Stimulated activated CD4-positive, alpha-beta T cell treated with anti-CD3 and anti-CD28 coated beads, Interleukin-4, amount 100 ng/mL, for 1 hour (primary cell): ENCODE measurements at places on chromosomes 16 and 17.

DNA sequence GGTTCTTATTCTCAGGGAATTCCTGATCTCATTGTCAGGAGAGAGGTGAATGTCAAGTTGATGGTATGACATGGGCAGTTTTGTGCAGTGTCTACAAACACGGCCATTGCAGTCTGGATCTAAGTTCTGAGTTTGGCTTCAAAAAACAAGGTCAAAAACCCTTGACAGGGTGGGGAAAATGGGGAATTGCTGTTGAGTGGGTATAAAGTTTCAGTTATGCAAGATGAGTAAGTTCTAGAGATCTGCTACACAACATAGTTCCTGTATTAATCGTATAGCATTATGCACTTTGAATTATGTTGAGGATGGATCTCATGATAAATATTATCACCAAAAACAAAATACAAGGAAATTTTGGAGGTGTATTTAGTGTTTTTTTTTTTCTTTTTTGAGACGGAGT lies 36.6 kb upstream of the CARMIL2 start:
- DNase-seq = no peak

GRCh38 chr17:38417210-38417951 lies 10.9 kb upstream of the ARHGAP23 start:
- DNase-seq = no peak

DNA sequence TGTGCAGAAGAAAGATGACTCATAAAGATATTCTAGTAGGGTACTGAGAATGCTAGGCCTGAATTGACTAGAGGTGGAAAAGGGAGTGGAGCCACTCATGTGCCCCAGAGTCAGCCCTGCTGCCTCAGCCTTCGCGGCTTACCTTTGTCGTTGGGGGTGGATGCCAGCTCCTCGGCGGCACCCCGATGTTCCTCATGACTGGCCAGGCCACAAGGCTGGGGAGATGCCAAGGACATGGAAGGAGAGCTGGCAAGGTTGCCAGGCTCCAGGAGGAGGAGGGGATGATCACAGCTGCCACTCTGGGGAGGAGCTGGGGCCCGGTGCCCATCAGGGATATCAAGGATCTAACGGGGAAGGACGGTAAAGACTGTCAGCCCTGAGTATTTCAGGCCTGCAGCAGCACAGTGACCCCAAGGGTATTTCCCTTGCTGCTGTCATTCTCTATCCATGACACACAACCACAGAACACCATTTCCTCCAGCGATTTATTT lies 9.7 kb upstream of the SLC35B1 start:
- peak; percentile 27 for DNase-seq

GRCh38 chr16:46569231-46569735 lies 51.9 kb downstream of the SHCBP1 start:
- no peak for DNase-seq

- DNase-seq = no peak
These were observed 23.2 kb downstream of the MXRA7 start for GRCh38 chr17:76687298-76688164.

GRCh38 chr16:15785386-15786059 lies 71.3 kb downstream of the MYH11 start:
- no peak for DNase-seq

DNA sequence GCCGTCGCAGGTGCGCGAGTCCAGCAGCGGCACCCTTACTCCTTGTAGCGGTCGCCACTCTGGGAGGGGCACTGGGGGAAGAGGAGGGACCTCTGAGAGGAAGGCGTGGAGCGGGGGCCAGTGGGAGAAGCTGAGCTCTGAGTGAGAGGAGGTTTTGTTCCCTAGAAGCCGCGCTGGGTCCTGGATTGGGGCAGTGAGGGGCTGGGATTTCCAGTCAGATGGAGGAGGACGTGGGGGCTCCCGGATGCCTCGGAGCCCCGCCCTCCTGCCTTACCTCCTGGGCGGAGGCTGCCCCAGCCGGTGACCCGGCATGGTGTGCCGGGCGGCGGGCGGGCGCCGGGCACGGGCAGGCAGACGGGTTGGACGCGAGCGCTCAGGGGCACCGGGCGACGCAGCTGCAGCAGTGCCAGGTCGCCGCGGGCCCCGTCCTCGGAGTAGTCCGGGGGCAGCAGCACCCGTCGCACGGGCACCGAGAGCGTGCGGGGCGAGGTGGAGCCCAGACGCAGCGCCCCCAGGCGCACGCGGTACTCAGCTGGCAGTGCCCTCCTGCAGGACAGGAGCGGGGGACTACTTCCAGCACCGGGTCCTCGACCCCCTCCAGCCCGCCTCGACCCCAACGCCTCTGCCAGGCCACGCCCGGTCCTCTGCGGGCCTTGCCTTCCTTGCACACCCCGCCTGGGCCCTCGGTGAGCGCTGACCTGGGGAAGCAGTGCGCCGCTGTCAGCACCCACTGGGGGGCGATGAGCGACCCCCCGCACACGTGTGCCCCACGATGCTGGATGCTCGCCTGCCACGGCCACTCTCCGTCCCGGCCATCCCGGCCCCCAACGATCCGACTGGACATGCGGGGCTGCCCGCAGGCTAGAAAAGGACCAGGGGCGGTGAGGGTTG lies 2.0 kb downstream of the PRSS33 start:
- DNase-seq = peak; percentile 44

- DNase-seq = no peak
These were observed 11.6 kb upstream of the LYRM9 start for GRCh38 chr17:27904534-27905446.

GRCh38 chr17:57631871-57632270 lies 113.2 kb downstream of the CCDC182 start:
- DNase-seq = no peak

GRCh38 chr17:75065562-75066151 lies 18.6 kb downstream of the KCTD2 start:
- no peak for DNase-seq

DNA sequence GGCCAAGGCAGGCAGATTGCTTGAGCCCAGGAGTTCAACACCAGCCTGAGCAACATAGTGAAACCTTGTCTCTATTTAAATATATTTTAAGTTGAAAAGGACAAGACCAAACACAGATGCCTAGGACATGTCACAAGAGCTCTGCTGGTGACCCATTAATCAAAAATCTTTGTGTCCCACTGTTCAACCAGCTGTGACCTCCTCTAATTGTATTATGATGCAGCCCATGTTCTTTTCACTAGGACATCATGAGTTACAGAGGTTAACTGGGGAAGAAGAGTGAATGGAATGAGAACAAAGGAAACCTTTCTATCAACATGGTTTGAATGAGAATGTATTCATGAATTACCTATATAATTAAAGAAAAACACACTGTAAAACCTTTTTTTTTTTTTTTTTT lies 7.0 kb downstream of the EFTUD2 start:
- DNase-seq = no peak

DNA sequence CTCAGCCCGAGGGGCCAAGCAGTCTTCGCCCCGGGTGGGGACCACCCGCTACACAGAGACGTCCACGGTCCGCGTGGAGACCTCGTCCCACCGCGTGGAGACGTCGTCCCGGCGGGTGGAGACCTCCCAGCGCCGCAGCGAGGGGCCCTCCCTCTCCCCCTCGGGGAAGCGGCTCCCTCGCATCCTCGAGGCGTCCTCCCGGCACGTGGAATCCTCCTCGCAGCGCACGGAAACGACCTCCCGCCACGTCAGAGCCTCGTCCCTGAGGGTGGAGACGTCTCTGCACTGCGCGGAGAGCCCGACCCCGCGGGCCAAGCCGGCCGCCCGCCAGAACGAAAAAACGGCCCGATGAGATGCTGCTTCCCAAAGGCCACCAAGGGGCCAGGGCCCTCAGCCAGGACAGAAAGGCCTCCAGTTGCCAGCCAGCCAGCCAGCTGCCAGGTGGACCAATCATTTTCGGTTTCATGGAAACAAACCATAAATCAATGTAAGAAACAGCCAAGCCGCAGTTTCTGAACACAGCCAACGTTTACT lies 424 bp downstream of the C17orf100 start:
- peak; percentile 41 for DNase-seq

- DNase-seq = no peak
These were observed 651.4 kb upstream of the GOT2 start for GRCh38 chr16:59385491-59385890.

DNA sequence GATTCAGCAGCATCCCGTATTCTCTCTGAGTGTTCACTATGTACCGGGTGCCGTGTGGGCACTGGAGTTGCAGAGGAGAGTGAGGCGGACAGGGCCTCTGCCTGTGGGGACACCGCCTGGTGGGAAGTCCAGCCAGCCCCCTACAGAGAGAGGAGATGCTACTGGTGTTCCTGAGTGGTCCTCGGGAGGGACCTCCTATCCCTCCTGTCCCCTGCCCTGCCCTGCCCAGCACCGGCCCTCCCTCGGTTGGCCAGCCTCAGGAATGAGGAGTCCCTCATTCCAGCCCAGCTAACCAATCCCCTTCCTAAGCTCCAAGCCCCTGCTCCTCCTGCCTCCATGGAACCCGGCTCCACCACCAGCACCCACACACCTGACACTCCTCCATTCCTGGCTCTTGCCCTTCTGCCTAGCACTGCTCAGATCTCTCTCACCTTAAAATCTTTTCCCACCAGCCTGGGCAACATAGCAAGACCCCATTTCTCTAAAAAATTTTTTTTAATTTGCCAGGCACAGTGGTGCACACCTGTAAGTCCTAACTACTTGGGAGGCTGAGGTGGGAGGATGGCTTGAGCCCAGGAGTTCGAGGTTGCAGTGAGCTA lies 2.0 kb downstream of the ASGR2 start:
- DNase-seq = no peak

DNA sequence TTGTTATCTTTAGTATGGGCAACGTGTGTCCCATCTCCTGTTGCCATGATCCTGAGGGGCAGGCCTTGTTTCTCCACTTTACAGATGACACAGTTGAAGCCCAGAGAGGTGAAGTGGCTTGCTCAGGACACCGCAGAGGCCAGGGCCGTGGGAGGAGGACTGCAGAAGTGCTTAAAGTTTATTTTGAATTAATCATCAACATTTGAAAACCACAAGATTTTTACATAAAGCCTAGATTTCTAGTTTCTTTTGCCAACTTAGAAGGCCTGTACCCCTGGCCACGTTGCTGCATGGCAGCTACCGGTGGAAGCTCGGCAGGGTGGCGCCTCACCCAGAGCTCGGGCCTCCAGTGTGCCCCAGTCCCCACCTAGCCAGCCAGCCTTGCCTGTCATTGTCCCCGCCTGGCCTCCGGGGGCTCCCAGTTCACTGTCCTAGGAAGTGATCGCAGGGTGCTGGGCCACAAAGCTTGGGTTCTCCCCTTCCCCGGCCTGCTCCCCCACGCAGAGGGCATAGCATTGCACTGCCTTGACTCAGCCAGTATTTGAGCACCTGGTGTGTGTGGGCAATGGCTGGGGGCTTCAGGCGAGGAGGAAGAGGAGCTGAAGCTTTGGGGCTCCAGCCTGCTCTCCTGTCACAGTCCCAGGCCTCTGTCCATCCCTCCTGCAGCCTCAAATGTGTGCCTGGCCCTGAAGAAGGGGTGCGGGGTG lies 14.8 kb upstream of the ADCY7 start:
- no peak for DNase-seq

GRCh38 chr17:13777003-13777402 lies 175.3 kb upstream of the HS3ST3A1 start:
- no peak for DNase-seq

DNA sequence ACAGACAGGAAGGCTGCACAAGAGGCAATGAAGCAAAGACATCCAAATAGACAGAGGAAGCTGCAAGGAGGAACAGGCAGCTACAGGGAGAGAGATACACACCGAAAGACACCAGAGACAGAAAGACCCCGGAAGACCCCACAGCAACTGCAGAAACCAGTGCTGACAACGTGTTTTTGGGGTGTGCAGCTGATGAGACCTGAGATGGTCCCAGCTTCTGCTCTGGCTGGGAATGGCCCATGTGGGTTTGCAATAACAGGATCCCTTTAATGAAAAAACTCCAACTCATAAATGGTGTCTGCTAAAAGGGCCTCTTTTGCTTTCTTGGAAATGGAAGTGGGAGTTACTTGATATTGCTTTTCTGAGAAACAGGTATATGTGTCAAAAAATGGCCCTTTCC lies 101.5 kb upstream of the CDH11 start:
- no peak for DNase-seq

DNA sequence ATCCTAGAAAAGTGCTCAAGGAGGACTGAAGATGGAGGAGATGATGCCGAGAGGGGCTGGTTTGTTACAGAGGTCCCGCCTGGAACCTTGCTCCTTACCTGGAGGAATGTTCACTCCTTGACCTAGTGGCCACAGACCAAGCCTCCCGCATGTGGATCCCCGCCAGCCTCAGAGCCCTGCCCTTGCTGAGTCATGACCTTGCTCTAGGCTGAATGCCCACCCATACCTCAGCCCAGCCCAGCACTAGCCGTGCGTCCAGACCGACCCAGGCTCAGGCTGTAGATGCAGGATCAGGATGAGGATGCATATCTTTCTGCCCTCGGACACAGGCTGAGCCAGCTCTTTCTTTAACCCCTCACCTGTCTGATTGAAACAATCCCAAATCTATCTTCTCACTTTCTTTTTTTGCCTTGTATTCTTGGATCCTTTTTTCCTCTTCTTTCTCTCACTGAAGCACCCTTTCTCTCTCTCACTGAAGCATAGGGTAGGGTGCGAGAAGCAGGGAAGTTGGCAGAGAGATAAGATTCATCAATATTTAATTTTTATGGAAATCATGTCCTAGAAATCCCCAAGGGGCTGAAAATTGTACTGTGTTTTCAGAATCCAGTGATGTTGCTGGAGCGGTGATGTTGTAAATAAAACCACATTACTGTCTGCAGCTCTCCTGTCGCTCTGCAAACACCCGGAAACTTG lies 34.9 kb downstream of the WSCD1 start:
- no peak for DNase-seq

GRCh38 chr17:43034894-43035293 lies 9.9 kb downstream of the RND2 start:
- DNase-seq = no peak

GRCh38 chr17:45270828-45271418 lies 9.0 kb upstream of the SPATA32 start:
- DNase-seq = peak; percentile 64

DNA sequence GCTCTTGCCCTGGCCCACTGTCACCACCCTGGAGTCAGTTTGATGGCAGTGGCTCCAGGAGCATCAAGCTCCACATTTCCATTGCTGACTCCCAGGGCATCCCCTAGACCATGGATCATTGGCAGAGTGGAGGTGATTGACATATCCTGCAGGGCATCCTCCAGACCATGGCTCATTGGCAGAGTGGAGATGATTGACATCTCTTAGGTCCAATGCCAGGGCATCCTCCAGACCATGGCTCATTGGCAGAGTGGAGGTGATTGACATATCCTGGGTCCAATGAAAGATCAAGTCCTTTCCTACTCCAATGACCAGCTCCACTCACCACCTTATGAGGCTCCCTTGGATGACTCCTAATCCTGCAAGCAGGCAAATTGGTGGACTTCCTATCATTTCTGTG lies 174.3 kb upstream of the NLRP1 start:
- no peak for DNase-seq

DNA sequence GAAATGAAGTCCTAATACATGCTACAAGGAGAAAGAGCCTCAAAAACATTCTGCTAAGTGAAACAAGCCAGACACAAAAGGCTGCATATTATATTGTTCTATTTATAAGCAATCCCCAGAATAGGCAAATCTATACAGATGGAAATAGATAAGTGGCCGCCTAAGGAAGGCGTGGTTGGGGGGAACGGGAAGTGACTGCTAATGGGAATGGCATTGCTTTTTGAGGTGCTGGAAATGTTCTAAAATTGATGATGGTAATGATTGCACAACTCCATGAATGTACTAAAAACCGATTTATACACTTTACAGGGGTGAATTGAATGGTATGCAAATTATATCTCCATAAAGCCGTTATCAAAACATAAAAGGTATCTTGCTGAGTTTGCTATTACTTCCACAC lies 67.7 kb downstream of the GAS7 start:
- no peak for DNase-seq
